ENCODE measurements at places on chromosomes 6 and 20.

DNA sequence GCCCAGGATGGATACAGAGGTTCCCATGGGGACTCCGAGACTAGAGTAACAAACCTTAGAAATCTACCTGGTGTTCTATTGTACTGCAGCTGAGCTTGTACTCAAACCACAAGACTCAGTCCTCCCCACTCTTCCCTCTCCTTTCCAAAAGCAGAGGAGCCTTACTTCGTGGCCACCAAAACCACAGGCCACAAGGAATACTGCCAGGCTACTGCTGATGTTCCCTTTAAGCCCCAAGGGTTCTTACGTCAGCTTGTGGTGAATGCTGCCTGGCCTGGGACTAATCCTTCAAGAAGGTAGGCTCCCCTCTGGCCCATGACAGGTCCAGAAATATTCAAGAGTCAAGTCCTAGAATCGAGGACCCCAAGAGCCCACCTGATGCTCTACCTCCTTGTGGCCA, 10.5 kb upstream of the DEFB128 start:
- DNase-seq: no peak

DNA sequence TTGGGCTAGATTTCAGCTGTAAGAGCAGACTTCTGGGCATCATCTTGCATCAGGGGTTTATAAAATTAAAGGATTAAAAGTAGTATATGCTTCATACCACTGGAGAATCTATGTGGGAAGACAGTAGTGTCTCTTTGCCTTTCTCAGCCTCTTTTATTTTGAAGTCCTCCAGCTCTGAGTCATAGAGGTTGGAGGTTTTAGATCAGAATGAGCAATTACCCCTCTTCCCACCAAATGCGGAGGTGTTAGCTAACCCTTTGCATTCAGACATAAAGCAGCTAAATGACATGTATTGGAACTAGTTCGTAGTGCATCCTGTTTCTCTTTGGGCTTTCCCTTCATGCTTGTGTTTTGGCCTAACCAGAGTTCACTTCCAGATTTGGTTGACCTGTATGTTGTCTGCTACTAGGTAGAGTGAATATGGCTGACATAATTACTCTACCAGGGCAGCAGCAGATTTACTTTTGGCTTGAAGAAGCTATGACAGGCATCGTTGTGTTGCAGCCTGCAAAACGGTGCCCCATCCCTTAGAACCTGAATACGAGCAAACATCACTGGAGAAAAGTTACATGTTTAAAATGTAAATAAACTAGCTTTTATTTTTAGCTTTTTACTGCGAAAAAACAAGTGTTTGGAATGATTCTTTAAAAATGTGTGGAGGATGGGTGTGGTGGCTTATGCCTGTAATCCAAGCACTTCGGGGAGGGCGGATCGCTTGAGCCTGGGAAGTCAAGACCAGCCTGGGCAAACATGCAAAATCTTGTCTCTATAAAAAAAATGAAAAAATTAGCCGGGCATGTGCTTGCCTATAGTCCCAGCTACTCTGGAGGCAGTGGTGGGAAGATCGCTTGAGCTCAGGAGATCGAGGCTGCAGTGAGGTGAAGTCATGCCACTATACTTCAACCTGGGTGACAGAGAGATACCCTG, 82.2 kb downstream of the MYO6 start:
- DNase-seq: no peak

DNA sequence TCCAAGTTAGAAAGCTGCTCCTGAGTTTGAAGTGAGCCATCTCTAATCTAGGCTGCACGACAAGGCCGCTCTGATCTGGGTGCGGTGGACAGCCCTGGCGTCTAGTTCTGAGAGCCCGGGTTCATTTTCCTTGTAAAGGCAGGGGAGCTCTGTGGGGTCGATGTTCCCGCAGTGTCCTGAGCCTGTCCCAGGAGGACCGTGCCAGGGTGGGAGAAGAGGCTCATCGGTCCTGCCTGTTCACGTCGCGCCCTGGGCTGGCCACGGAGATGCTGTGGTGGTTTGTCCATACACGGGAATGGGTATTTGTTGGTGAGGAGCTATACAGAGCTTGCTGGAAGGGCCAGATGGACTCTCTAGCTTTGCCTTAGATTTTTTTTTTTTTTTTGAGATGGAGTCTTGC, 27.0 kb downstream of the PSMG4 start:
- no peak for DNase-seq

DNA sequence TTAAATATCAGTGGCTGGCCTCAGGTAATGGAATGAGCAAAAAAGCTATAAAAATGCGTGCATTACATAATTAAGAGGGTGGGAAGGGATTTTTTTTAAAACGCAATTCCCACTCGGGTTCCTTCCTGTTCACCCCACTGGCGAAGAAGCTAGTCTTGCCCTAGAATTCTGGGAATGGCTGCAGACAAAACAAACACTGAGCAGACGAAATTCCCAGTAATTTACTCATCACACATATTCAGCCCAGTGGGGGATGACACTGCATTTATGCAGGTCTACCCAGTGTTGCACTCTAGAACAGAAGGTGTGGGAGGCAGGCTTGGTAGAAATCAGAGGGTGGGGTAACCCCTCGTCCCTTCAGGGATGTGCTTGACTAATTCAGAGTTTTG, 2695.0 kb upstream of the DEFB115 start:
- no peak for DNase-seq

GRCh38 chr6:99378636-99379035, 15.4 kb downstream of the COQ3 start:
- no peak for DNase-seq

DNA sequence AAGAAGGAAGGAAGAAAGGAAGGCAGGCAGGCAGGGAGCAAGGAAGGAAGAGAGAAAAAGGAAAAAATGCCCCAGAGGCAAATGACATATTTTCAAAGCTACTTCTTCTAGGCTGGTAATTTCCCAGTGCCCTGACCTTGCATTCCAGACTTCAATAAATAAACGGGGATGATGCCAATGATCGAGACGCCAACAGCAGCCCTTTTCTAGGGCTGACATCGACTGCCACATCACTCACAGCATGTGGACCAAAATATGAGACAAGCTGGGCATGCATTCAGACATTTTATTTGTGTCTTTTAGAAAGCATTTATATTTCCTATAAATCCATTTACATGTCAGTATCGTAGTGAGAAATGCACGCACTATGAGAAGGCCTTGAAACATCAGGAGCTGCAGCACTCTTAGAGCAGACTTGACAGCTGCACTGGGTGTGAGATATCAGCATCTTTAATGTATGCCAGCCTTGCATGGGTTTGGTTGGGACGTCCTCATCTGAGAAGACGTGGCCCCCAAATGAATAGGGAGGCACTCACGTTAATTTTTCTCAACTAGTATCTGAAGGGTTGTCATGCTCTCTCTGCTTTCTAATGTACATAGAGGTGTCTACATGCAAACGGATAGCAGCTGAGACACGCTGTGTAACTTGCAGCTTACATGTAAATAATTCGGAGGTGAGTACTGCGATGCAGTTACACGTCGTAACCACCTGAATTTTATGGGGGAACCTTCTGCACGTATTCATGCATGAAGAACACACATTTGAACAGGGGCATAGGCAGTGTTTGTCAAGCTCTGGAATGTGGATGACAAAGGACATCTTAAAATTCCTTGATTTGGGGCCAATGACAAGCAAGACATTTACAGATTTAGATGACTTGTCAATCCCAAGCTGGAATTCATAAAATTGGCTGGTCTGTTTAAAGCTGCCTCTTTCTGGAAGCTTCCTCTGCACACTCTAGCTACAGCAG, 149.1 kb upstream of the AGPAT4 start:
- DNase-seq: no peak

DNA sequence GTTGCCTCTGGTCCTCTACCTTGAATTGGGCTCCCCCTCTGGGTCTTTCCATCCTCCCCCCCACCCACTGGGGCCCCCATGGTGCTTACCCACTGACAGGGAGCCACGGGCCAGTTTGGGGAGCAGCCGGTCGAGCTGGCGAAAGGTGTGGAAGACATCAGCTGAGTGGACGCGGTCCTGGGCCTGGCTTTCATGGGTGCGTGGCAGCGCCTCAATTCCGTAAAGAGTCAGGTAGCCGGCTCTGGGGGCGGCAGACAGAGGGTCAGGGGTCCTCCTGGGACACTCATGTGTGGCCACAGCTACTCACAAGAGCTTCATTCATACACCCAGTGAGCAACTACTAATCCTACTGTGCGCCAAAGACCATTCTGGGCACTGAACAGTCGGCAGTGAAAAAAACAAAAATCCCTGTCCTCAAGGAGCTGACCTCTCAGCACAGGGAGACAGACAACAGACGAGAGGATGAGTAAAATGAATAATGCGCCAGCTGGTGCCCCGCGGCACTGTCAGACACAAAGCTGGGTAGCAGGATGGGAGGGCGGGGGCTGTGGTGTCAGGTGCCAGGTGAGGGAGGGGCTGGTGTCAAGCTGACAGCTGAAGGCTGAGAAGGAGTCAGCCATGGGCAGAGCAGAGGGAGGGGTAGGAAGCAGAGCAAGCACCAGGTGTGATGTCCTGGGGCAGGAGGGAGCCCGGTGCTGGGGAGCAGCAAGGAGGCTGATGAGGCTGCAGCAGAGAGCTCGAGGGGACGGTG, 28.3 kb downstream of the PTGIS start:
- no peak for DNase-seq

DNA sequence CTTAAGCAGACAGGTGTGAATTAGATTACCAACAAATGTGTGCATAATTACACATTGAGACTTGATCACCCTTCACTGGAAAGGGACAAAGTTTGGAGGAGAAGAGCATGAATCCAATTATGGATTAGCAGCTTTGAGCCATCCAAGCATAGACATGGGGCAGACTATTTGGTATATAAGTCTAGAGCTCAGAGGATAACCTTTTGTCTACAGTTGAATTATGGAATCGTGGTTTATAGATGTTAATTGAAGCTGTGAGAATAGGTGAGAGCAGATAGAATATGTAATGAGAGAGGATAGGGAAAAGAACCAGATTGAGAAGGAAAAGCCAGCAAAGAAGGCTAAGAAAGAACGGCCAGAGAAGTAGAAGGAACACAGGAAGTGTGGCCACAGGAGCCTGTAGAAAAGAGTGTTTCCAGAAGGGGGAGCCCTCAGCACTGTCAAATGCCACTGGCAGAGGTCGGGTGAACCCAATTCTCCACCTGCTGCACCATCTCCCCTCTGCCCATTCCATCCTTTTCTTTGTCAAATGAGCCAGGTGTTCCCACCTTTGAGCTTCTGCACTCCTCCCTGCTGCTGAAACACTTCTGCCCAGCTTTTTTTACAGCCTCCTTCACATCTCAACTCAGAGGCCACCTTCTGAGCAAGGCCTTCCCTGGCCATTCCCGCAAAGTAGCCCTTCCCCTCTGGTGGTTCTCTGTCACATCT, 7.3 kb downstream of the DNTTIP1 start:
- peak; percentile 39 for DNase-seq

- DNase-seq: no peak
Measured at GRCh38 chr20:37680420-37680819, 13.4 kb upstream of the CTNNBL1 start.

GRCh38 chr6:79232696-79233462, 1.6 kb downstream of the HMGN3 start:
- DNase-seq: no peak

- DNase-seq: no peak
Measured at GRCh38 chr6:53066874-53067706, 1.9 kb downstream of the FBXO9 start.

DNA sequence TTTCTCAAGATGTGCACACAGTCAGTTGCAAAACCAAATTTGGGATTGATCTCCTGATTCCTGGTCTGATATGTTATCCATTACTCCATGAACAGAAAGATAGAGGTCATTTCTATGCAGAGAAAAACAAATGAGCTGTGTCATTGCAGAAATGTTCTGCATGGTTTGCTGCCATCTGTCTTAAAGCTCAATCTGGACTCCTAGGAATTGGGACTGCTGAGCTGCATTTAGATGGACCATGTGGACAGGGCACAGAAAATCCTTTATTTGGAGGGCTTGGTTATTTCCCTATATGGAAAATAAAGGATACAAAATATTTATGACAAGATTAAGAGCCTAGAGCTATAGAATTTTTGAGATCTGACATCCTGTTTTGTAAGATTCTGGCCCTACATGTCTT, 91.3 kb downstream of the ADGRB3 start:
- DNase-seq: no peak

- no peak for DNase-seq
Measured at GRCh38 chr20:50746138-50746940, 15.0 kb downstream of the PARD6B start.

GRCh38 chr6:169972736-169973135, 221.3 kb downstream of the ERMARD start:
- DNase-seq: no peak

DNA sequence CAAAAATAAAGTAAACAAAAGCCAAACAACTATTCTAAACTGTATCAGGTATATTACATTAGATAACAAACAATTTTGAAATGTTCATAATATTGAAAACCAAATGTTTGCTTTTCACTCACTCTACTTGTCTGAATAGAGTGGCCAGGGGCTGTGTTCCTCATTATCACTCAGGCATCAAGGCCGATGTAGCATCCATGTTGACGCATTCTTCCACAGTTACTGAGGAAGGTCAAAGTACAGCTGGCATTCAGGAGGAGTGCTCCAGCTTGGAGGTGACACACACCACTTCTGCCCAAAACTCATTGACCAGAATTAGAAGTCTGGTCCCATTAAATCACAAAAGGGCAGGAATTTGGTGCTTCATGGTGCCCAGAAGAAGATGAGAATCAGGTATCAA, 137.6 kb upstream of the MANEA start:
- DNase-seq: no peak

GRCh38 chr6:39488255-39488879, 165.9 kb upstream of the KCNK16 start:
- no peak for DNase-seq

DNA sequence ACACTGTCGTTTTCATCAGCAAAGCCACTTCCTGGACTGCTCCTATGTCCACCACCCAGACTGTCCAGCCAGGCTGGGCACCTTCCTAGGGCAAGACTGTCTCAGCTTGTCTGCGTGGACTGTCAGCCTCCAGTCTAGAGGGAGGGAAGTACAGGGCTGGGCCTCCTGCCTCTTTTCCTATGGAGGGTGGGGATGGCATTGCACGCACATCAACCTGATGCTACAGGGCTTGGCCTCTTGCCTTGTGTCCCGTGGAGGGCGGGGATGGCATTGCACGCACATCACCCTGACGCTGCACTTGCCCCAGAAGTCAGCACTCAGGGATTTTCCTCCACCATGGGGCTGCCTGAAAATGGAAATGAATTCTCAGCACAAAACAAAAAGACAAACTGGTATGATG, 304.2 kb upstream of the CDH4 start:
- no peak for DNase-seq

DNA sequence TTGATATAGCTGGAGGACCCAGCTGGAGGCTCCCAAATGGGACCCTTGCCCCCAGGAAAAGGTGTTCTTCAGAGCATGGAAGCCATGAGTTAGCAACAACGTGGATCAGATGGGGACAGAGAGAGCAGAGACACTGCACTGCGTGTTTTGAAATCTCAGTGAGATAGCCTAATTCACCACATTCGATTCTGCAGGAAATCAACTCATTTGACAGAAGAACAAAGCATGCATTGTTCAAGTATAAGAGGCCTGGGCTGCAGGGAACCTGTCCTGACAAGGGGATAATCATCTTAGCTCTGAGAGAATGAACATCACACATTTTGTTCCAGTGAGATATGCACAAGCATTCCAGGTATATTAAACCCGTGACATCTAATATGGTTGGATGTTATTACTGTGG, 450.2 kb downstream of the CDH26 start:
- DNase-seq: no peak

GRCh38 chr6:36419310-36419709, 23.3 kb downstream of the PXT1 start:
- no peak for DNase-seq

- no peak for DNase-seq
Measured at GRCh38 chr6:95143408-95144180, 433.7 kb upstream of the MANEA start.

- no peak for DNase-seq
Measured at GRCh38 chr6:47822856-47823554, 41.2 kb downstream of the OPN5 start.

GRCh38 chr20:12965870-12966251, 42.9 kb upstream of the SPTLC3 start:
- no peak for DNase-seq
